Effector memory CD4-positive, alpha-beta T cell (primary cell): ENCODE measurements at places on chromosomes 6 and 20.

- H3K27ac ChIP-seq = peak within 1 kb of the TSS; percentile 86
- peak within 1 kb of the TSS; percentile 72 for H3K4me3 ChIP-seq
- no peaks in the 10 kb centered on the region for H3K27me3 ChIP-seq
- H3K36me3 ChIP-seq = peaks cover 23% of the 10 kb centered on the region
- H3K4me1 ChIP-seq = peaks cover 19% of the 10 kb centered on the region
Measured at GRCh38 chr6:35468181-35468979, at the start of gene RPL10A. RPL10A (plus strand) TSS chr6:35468401; CDS start chr6:35468435, 34 bp downstream.

- H3K4me3 ChIP-seq = no peak overlapping the region
- DNase-seq = no peak
- no peak overlapping the region for H3K27ac ChIP-seq
- no peaks in the 10 kb centered on the region for H3K36me3 ChIP-seq
Measured at GRCh38 chr20:3714092-3714491, 1.7 kb upstream of the SIGLEC1 start.

- no peak overlapping the region for H3K4me3 ChIP-seq
- H3K36me3 ChIP-seq = no peaks in the 10 kb centered on the region
- H3K27me3 ChIP-seq = no peaks in the 10 kb centered on the region
- H3K4me1 ChIP-seq = no peaks in the 10 kb centered on the region
- no peak overlapping the region for H3K27ac ChIP-seq
Measured at GRCh38 chr6:48840896-48841295, 622.2 kb downstream of the MMUT start.

- H3K27me3 ChIP-seq = no peaks in the 10 kb centered on the region
- DNase-seq = no peak
- peaks cover 45% of the 10 kb centered on the region for H3K4me1 ChIP-seq
Measured at GRCh38 chr6:2877057-2877882, 25.8 kb downstream of the SERPINB9 start.

GRCh38 chr6:35376281-35376680, 33.9 kb downstream of the PPARD start:
- peaks cover 5% of the 10 kb centered on the region for H3K4me1 ChIP-seq
- H3K36me3 ChIP-seq = no peaks in the 10 kb centered on the region
- no peak overlapping the region for H3K4me3 ChIP-seq
- no peak for DNase-seq
- no peaks in the 10 kb centered on the region for H3K27me3 ChIP-seq

DNA sequence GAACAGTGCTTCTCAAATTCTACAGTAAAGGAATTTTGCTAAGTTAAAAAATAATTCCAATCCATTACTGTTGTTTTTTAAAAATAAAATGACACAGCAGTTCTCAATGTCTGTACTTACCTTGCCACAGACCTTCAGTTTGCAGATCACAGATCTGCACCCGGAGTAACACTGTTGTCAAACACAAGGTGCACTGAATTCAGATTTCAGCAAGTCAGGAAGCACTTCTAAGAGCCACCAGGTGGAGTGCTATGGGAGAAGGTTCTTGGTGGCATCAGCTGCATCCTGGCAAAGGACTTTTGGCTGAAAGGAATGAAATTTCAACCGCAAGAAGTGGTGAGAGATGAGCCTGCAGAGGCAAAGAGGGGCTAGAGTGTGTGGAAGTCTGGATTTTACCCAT, 17.4 kb downstream of the RSPH4A start:
- DNase-seq = no peak
- peaks cover 7% of the 10 kb centered on the region for H3K36me3 ChIP-seq
- H3K27ac ChIP-seq = no peak overlapping the region

GRCh38 chr6:106556368-106556960, 72.8 kb downstream of the RTN4IP1 start:
- no peak overlapping the region for H3K4me3 ChIP-seq
- H3K27me3 ChIP-seq = no peaks in the 10 kb centered on the region
- H3K4me1 ChIP-seq = no peaks in the 10 kb centered on the region
- no peak for DNase-seq

GRCh38 chr6:2695454-2696095, 55.1 kb downstream of the MYLK4 start:
- no peak for DNase-seq
- H3K27me3 ChIP-seq = no peaks in the 10 kb centered on the region
- no peaks in the 10 kb centered on the region for H3K36me3 ChIP-seq
- H3K27ac ChIP-seq = no peak overlapping the region

DNA sequence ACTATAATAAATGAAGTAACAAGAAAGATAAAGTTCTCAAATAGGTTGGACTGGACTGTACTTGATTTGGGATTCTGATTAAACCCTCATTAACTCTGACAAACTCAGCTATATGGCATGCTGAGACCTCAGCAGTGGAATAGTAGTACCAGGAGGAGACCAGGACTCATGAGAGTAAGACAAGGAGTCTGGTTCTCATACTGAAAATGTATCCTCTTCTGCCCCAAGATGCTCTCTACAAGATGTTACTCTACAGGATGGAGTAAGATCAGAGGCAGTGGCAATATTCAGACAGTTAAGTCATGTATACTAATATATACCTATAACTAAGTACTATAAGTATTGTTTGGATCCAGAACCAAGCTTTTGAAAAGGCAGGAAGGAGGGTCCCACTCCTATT, 31.9 kb upstream of the SYNCRIP start:
- peaks cover 28% of the 10 kb centered on the region for H3K4me1 ChIP-seq
- no peak overlapping the region for H3K27ac ChIP-seq
- DNase-seq = no peak
- no peaks in the 10 kb centered on the region for H3K36me3 ChIP-seq
- no peaks in the 10 kb centered on the region for H3K27me3 ChIP-seq
- H3K4me3 ChIP-seq = no peak overlapping the region

GRCh38 chr6:151497905-151498304, 4.1 kb downstream of the CCDC170 start:
- no peaks in the 10 kb centered on the region for H3K36me3 ChIP-seq
- DNase-seq = no peak
- H3K4me1 ChIP-seq = peaks cover 4% of the 10 kb centered on the region
- H3K27me3 ChIP-seq = peaks cover 22% of the 10 kb centered on the region

DNA sequence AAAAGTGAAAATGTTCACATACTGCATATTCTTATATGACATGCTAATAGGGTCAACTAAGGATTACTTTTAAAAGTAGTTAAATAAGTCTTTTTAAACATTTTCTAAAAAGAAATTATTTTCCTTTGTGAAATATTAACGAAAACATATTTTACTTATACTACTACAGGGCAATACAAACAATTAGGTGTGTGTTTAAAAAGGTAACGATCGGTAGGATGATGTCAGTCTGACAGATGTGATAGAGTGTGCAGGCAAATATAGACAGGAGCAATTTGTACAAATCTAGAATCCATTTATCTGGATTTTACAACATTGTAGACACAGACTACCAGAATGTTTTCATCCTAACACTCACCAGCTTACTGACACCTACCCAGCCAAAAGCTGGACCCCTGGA, 257.5 kb downstream of the FOXC1 start:
- H3K27ac ChIP-seq = no peak overlapping the region
- no peaks in the 10 kb centered on the region for H3K4me1 ChIP-seq
- no peaks in the 10 kb centered on the region for H3K27me3 ChIP-seq
- H3K36me3 ChIP-seq = no peaks in the 10 kb centered on the region

DNA sequence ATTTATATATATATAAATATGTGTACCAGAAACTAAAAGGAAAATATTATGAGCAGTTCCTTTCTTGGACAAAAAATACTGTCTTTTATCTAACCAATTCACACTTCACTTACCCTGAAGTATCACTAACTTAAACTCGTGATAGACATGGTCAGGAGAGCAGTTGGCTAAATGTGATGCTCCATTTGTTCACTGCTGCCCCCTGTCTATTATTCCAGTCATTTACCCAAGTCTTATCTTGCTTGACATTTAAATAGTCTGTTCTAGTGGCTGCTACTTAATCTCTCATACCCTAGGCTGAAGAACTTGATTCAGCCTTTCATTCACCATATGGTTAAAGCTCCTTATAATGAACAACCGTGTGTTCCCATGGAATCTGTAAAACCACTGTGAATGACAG, 789.6 kb upstream of the EYS start:
- H3K27ac ChIP-seq = no peak overlapping the region
- no peaks in the 10 kb centered on the region for H3K27me3 ChIP-seq
- no peaks in the 10 kb centered on the region for H3K36me3 ChIP-seq

GRCh38 chr6:157493576-157493975, 112.6 kb downstream of the ZDHHC14 start:
- H3K27ac ChIP-seq = no peak overlapping the region
- no peaks in the 10 kb centered on the region for H3K36me3 ChIP-seq
- H3K4me3 ChIP-seq = no peak overlapping the region
- no peak for DNase-seq
- H3K4me1 ChIP-seq = no peaks in the 10 kb centered on the region
- no peaks in the 10 kb centered on the region for H3K27me3 ChIP-seq

- DNase-seq = no peak
- no peak overlapping the region for H3K4me3 ChIP-seq
- H3K27me3 ChIP-seq = no peaks in the 10 kb centered on the region
- H3K4me1 ChIP-seq = peaks cover 11% of the 10 kb centered on the region
- H3K36me3 ChIP-seq = no peaks in the 10 kb centered on the region
Measured at GRCh38 chr6:167078745-167079144, 44.2 kb upstream of the CCR6 start.

DNA sequence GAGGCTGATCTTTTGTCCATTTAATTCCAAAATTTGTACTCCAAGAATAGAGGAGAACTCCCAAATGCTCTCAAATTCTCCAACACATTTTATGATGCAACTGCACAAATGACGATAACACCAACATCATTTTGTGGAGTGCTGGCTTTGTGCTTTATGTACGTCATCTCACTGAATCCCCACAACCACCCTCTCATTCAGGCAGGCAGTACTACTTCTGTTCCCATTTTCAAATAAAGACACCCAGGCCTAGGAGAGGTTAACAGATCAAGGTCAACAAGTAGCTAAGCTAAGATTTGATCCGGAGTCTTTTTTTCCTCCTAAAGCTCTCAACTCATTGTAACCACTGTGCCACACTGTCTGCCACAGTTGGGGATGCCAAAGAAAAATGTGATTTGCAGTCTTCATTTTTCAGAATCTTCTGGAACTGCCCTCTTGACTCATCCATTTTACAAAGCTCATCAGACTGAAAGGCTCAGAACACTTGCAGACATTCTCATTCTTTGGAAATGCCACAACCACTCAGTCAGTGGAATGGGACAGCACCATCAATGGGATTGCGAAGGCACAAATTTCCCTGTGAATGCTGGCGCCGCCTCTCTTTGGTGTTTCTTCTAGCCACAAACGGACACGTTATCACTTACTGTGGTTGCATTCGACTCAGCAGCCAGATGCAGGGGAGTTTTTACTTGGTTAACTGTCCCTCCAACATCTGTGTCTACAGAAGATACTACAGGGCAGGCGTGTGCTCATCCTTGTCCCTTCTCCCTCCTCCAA, 184.4 kb downstream of the GJA10 start:
- no peaks in the 10 kb centered on the region for H3K27me3 ChIP-seq
- no peak for DNase-seq
- H3K27ac ChIP-seq = peak overlapping the region; percentile 3
- peak overlapping the region; percentile 51 for H3K4me3 ChIP-seq
- no peaks in the 10 kb centered on the region for H3K36me3 ChIP-seq
